ENCODE measurements at places on chromosomes 12 and 14. TPM values are rescaled to one million over a fixed set of nuclear protein-coding genes. Genes with fewer than 3 reads are reported as not detected.

The SRRM4 gene
- total RNA-seq: not detected

The RPS6KA5 gene
- 0.59 TPM for total RNA-seq

The RAD51AP1 gene
- 0.23 TPM for total RNA-seq

The RAN gene
- total RNA-seq: 938 TPM

The TSPAN9 gene
- 76.8 TPM for total RNA-seq

The CDKN1B gene
- total RNA-seq: 16.1 TPM

The AMDHD1 gene
- not detected for total RNA-seq

The RHOF gene
- total RNA-seq: 2.4 TPM

The GPX2 gene
- not detected for total RNA-seq

The CCNT1 gene
- 23.8 TPM for total RNA-seq

The WNT1 gene
- total RNA-seq: not detected

The SLC25A29 gene
- total RNA-seq: 26.2 TPM

The TAS2R7 gene
- total RNA-seq: not detected

The OR10A7 gene
- not detected for total RNA-seq

The GDF11 gene
- 2.7 TPM for total RNA-seq

The HOMEZ gene
- 3.6 TPM for total RNA-seq

The KCNC2 gene
- total RNA-seq: under 0.01 TPM

The VASH1 gene
- total RNA-seq: 2.8 TPM

The SEC23A gene
- 631 TPM for total RNA-seq

The ASCL1 gene
- not detected for total RNA-seq

The ZNF605 gene
- total RNA-seq: 8.2 TPM

The WIF1 gene
- total RNA-seq: not detected

The DTX1 gene
- 0.15 TPM for total RNA-seq

The COCH gene
- total RNA-seq: 0.15 TPM

The ACTR10 gene
- total RNA-seq: 35.9 TPM

The NOXRED1 gene
- 0.70 TPM for total RNA-seq

The MUCL1 gene
- not detected for total RNA-seq

The PAX9 gene
- total RNA-seq: 0.12 TPM

The LGR5 gene
- total RNA-seq: 2.3 TPM

The IAPP gene
- total RNA-seq: not detected

The RACGAP1 gene
- total RNA-seq: 23.2 TPM

The MIA2 gene
- total RNA-seq: 5.6 TPM

The SSPN gene
- total RNA-seq: 4.7 TPM

The KRT1 gene
- total RNA-seq: not detected

The RAB5B gene
- 40.1 TPM for total RNA-seq

The PLEKHG3 gene
- 6.2 TPM for total RNA-seq

The NANOG gene
- total RNA-seq: not detected

The TESPA1 gene
- total RNA-seq: not detected

The SENP1 gene
- 10.2 TPM for total RNA-seq

The FOXN4 gene
- total RNA-seq: not detected

The PLEK2 gene
- 18.6 TPM for total RNA-seq

The CCNK gene
- 5.9 TPM for total RNA-seq

The LTBP2 gene
- total RNA-seq: 99.9 TPM

The GALNT16 gene
- total RNA-seq: 0.98 TPM

The PTCSC3 gene
- total RNA-seq: not detected

The BEST3 gene
- total RNA-seq: not detected

The RNF212B gene
- not detected for total RNA-seq

The TAS2R9 gene
- not detected for total RNA-seq

The A2ML1 gene
- total RNA-seq: not detected

The COQ6 gene
- 16.2 TPM for total RNA-seq

The EEA1 gene
- total RNA-seq: 15.9 TPM

Data from smooth muscle cell of the coronary artery (primary cell).